ENCODE measurements at places on chromosomes 1 and 21. TPM values are rescaled to one million over a fixed set of nuclear protein-coding genes. Genes with fewer than 3 reads are reported as not detected.

The TNFAIP8L2 gene
- not detected for total RNA-seq

The CXADR gene
- 22.1 TPM for total RNA-seq

The RAB7B gene
- total RNA-seq: not detected

The GPR25 gene
- 0.65 TPM for total RNA-seq

The MTMR11 gene
- 10.1 TPM for total RNA-seq

The NBPF6 gene
- total RNA-seq: not detected

- no peak for DNase-seq
These were observed 88.2 kb downstream of the PSMG1 start for GRCh38 chr21:39094847-39095579.

DNA sequence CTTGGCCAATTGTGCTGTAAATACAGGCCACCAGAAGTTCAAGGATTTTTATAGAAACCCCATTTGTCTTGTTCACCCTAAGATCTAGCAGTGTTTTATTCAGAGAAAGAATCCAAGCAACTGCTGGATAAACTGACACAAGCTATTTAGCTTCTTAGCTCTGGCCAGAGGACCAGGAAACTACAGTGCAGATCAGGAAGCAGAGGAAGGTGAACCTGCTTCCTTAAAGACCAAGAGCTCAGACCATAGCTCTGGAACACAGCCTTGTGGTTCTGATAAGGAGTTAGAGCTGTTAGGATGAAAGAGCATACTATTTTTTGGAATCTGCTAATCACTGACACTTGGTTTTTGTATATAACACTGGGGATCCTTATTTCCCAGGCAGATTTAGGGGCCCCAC is 5.2 kb upstream of the CCDC17 start:
- no peak for DNase-seq

DNA sequence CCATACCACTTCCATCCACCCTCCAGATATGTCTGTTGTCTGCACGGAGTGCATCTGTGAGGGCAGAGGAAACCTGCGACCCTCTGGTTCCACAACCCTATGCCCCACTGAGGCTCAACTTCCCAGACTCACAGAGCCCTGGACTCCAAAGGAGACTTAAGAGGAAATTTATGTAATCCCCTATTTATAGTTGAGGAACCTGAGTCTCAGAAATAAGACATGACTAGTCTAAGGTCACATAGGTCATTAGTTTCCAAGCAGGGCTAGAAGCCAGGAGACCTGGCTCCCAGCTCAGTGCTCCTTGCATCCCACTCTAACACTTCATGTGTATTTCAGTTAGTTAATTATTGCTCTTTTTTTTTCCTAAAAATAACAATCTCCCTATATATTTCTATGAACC is 15.7 kb upstream of the LEMD1 start:
- DNase-seq: no peak

DNA sequence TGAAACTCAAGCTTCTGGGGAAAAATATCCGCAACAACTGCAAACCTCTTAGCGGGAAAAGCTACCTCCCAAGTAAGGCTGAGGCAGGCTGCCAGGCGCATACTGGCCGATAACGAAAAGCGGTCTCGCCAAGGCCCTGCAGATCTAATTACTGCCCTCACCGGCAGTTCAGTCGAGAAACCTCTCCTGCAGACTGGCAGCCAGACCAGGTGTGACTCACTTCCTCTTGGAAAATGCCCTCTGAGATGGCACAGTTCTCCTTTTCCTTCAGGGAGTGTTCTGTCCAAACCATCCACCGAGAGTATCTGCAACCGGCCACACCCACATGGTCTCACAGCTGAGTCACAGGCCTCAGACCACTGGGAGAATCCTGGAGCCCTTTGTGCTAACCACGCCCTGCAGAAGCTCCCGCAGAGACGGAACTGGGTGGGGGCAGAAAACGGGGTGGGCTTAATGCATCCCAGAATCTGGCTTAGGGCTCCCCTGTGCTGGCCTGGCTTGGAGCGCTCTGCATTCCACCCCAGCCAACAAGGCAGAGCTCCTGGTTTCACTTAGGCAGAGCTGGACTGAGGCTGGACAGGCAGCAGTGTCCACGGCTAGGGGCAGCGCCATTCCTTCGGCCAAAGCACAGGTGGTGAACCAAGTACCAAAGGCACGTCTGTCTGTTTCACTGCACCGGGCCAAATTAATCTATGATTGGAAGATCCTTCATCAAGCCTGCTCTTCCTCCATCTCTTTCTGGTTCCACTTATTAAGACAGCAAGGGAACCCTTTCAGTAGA is 1.2 kb downstream of the S100A10 start:
- DNase-seq: peak; percentile 81

GRCh38 chr1:84756455-84757082 is 66.3 kb upstream of the SSX2IP start:
- no peak for DNase-seq

DNA sequence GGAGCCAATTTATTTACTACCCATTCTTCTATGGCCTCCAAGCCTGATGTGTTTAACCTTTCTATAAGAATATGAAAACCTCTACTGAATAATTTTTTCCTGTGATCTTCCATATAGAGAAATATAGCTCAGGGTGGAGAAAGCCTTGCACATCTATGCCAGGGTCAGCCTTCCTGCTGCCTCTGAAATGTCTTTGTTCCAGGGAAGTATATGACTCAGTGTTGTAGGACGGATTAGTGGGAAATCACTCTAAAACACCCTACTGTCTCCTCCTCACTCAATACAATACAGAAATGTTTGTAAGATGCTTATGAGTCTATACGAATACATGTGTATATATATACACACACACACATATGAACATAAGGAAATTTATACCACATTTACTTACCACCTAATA is 1044.9 kb downstream of the BRINP3 start:
- DNase-seq: no peak

DNA sequence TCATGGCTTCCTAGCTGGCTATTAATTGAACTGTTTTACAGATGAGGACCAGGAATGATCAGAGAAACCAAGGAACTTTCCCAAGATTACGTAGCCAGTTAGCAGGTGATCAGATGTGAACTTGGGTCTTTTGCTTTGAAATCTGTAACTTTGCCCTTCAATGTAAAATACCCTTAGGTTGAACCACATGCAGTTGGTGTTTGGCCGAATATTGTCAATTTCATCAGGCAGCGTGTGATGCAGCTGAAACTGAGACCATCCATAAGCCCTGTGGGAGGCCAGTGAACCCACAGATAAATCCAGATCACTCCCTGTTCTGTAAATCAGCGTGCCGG is 150.8 kb downstream of the ETS2 start:
- no peak for DNase-seq

All from epithelial cell of proximal tubule (primary cell).